Activated CD4-positive, alpha-beta memory T cell treated with anti-CD3 and anti-CD28 coated beads for 36 hours (primary cell): ENCODE measurements at places on chromosomes 11 and 22. TPM values are rescaled to one million over a fixed set of nuclear protein-coding genes. Genes with fewer than 3 reads are reported as not detected.

Gene APOL5
- not detected for total RNA-seq

Gene CCDC116
- total RNA-seq = 0.31 TPM

Gene HBB
- total RNA-seq = not detected

Gene GNG3
- not detected for total RNA-seq
